ENCODE measurements at places on chromosomes 7 and 10.
A peak's percentile ranks its signal among the peaks of the same experiment; 100 is the strongest.

DNA sequence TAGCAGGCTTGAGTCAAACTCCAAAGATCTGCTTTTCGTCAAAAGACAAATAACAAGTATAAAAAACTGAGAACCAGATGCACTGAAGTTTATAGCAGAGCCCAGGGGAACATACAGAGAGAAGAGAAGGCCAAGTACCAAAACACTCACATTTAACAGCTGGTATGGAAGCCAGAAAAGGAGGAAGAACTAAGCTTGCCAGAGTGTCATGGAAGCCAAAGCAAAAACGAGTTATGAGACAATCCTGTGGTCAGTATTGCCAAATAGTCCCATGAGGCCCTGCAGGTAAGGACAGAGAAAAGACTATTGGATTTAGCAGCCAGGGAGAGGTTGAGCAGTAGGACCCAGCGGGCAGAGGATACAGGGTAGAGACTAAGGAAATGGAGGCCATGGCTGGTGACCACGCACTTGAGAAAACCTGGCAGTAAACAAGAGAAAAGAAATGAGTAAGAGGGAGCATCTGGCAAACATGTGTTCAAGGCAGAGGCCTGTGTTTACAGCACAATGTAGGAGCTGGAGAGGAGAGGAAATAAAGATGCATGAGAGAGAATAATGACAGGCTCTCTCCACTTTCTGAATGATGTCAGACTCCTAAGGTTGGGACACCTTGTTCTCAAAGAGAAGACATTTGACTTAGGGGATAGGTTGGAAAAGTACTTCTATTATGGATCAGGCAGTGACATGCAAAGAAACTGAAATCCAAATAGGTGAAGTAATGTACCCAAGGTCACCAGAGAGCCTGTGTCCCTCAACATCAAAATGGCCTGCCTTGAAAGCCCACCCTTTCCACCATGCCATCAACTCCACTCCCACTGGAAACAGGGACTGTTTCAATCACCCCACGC lies 9.1 kb downstream of the CREB3L2 start:
- H3K4me1 ChIP-seq = peaks cover 28% of the 10 kb centered on the region
- DNase-seq = no peak
- H3K27ac ChIP-seq = peak overlapping the region; percentile 55
- no peaks in the 10 kb centered on the region for H3K27me3 ChIP-seq
- H3K36me3 ChIP-seq = no peaks in the 10 kb centered on the region

GRCh38 chr10:110989016-110989415 lies 69.6 kb downstream of the SHOC2 start:
- no peak for DNase-seq
- no peaks in the 10 kb centered on the region for H3K36me3 ChIP-seq
- no peak overlapping the region for H3K4me3 ChIP-seq
- no peaks in the 10 kb centered on the region for H3K27me3 ChIP-seq
- H3K4me1 ChIP-seq = peaks cover 26% of the 10 kb centered on the region

DNA sequence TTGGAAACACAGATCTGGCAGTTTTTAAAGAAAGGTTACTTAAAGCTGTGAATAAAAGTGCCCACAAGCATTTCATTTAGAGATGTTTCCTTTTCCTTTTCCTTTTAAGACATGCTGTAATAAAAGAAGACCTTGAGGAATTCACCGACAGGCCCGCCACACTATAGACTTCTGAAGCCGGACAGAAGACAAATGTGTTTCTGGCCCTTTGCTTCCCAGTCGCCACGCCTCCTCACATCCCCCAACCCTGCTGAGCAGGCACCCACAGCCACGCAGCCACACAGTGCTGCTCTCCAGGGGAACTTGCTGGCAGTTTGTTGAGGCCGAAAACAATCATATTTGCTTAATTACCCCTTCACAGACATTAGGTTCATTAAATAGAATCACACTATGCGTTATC lies 83.4 kb downstream of the SLC25A13 start:
- no peaks in the 10 kb centered on the region for H3K36me3 ChIP-seq
- no peak for DNase-seq
- H3K4me3 ChIP-seq = no peak overlapping the region
- no peaks in the 10 kb centered on the region for H3K27me3 ChIP-seq
- peak overlapping the region; percentile 1 for H3K27ac ChIP-seq
- H3K4me1 ChIP-seq = no peaks in the 10 kb centered on the region

GRCh38 chr10:22319547-22319979 lies 1.3 kb upstream of the BMI1 start:
- H3K4me1 ChIP-seq = peaks cover 50% of the 10 kb centered on the region
- H3K4me3 ChIP-seq = peak overlapping the region; percentile 35
- no peaks in the 10 kb centered on the region for H3K36me3 ChIP-seq
- no peak for DNase-seq
- H3K27ac ChIP-seq = peak overlapping the region; percentile 44

GRCh38 chr10:70993051-70993450 lies 104.7 kb upstream of the PCBD1 start:
- H3K4me3 ChIP-seq = no peak overlapping the region
- no peaks in the 10 kb centered on the region for H3K27me3 ChIP-seq
- DNase-seq = no peak
- H3K27ac ChIP-seq = no peak overlapping the region
- H3K36me3 ChIP-seq = no peaks in the 10 kb centered on the region

- H3K36me3 ChIP-seq = no peaks in the 10 kb centered on the region
- H3K4me3 ChIP-seq = no peak overlapping the region
- DNase-seq = no peak
- no peaks in the 10 kb centered on the region for H3K27me3 ChIP-seq
- H3K27ac ChIP-seq = no peak overlapping the region
These were observed 21.8 kb downstream of the SEMA3C start for GRCh38 chr7:80896906-80897598.

- no peaks in the 10 kb centered on the region for H3K36me3 ChIP-seq
- H3K4me1 ChIP-seq = no peaks in the 10 kb centered on the region
- DNase-seq = no peak
- H3K27ac ChIP-seq = no peak overlapping the region
These were observed 239.2 kb downstream of the COBL start for GRCh38 chr7:51077316-51077986.

DNA sequence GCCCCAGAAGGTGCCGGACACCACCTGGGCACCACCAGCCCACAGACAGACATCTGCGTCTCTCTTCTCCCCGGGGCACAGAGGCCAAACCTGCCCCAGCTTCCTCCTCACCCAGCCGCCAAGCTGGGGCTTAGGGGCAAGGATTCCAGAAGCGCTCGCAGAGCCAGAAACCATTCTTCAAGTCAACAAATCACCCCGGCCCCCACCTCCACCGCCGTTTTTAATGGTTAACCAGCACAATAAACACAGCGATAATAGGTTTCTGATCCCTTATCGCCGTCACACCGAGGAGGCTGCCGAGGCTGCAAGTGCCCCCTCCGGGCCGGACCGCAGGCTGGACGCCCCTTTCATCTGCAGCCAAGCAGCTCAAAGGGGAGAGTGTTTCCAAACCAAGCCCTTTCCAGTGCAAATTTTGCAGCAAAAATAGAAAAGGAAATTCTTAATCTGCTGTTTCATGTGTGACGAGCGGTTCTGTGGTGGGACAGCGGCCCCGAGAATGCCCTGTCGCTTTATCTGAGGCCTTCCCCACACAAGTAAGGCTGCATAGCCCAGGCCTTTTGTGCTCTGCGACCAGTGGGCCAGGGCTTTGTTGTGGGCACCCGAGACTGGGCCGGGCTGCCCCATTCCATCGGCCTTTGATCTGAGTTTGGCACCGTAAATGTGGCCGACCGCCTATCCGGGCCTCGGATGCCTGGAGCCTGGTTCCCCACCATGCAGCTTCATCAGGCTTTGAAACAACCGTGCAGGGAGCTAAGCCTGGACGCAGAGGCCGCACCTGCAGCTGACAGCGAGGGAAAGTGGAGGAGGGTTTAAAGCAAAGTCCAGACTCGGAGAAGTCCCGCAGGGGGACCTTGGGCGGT lies 83.2 kb downstream of the FOXL3 start:
- H3K27ac ChIP-seq = no peak overlapping the region
- no peaks in the 10 kb centered on the region for H3K4me1 ChIP-seq
- no peaks in the 10 kb centered on the region for H3K36me3 ChIP-seq

DNA sequence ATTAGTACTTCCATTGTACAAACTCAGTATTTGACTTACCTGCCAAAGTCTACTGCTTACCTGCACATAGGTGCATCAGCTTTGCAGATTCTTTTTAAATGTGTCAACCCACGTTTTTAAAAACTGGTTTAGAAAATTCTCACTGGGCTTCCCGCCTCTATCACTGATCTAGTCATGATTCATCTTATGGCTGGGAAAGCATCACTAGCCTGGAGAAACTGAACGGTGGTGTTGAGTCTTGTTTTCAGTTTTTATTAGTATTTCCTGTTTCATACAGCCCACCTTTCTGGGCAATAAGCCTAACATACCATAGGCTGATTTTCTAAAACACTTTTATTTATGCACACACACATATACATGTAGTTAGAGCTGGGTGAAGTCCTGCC lies 19.7 kb downstream of the DOCK1 start:
- H3K4me3 ChIP-seq = no peak overlapping the region
- no peaks in the 10 kb centered on the region for H3K36me3 ChIP-seq
- no peaks in the 10 kb centered on the region for H3K27me3 ChIP-seq
- DNase-seq = no peak
- no peaks in the 10 kb centered on the region for H3K4me1 ChIP-seq
- no peak overlapping the region for H3K27ac ChIP-seq

GRCh38 chr10:123997486-123998196 lies 95.8 kb downstream of the CHST15 start:
- no peak overlapping the region for H3K4me3 ChIP-seq
- H3K27me3 ChIP-seq = peaks cover 15% of the 10 kb centered on the region
- no peaks in the 10 kb centered on the region for H3K36me3 ChIP-seq
- H3K4me1 ChIP-seq = peaks cover 11% of the 10 kb centered on the region
- H3K27ac ChIP-seq = no peak overlapping the region

GRCh38 chr7:47516386-47516785 lies 65.5 kb downstream of the TNS3 start:
- no peaks in the 10 kb centered on the region for H3K4me1 ChIP-seq
- no peak overlapping the region for H3K4me3 ChIP-seq
- no peaks in the 10 kb centered on the region for H3K27me3 ChIP-seq
- no peak overlapping the region for H3K27ac ChIP-seq

- H3K27ac ChIP-seq = no peak overlapping the region
- no peaks in the 10 kb centered on the region for H3K27me3 ChIP-seq
- H3K4me1 ChIP-seq = no peaks in the 10 kb centered on the region
- DNase-seq = no peak
- no peaks in the 10 kb centered on the region for H3K36me3 ChIP-seq
- H3K4me3 ChIP-seq = no peak overlapping the region
These were observed 272.4 kb upstream of the LRGUK start for GRCh38 chr7:133854739-133855138.

- no peak overlapping the region for H3K27ac ChIP-seq
- no peaks in the 10 kb centered on the region for H3K4me1 ChIP-seq
- no peak for DNase-seq
- no peak overlapping the region for H3K4me3 ChIP-seq
- no peaks in the 10 kb centered on the region for H3K36me3 ChIP-seq
These were observed 296.4 kb upstream of the MAGI2 start for GRCh38 chr7:79749856-79750255.

- no peak overlapping the region for H3K27ac ChIP-seq
- H3K36me3 ChIP-seq = no peaks in the 10 kb centered on the region
- no peaks in the 10 kb centered on the region for H3K4me1 ChIP-seq
These were observed 33.4 kb upstream of the LRRC18 start for GRCh38 chr10:48973065-48973464.

DNA sequence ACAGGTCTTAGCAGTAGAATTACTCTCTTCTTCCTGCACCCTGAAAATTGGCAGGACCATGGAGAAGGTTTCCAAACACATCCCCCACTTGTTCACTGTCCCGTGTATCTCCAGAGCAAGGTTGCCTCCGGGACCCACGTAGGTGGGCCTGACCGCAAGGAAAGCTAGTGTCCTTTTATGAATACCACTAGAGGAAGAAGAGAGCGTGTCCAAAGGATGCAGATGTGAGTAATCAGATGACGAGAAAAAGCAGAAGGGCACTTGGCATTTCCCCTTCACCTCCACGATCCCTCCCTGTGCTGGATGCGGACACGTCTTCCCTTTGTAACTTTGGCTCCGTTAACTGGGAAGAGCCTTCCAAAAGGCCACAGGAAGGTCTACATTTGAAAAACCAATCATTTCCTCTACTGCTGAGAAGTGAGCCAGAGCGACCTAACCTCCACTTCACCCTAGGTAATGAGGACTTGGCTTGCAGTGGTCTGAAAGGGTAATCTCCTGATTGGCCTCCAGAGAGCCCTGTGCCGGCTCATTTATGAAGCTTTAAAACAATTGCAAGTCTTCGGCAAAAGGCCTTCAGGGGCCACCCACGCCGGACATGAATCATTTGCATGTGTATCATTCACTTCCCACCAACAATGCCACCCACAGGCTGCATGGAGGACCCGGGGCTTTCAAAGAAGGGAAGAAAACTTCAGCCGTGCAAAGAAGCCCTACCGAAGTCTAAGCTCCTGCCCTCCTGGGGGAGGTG lies 55.4 kb downstream of the LYZL1 start:
- H3K36me3 ChIP-seq = no peaks in the 10 kb centered on the region
- no peak for DNase-seq
- no peak overlapping the region for H3K4me3 ChIP-seq
- no peak overlapping the region for H3K27ac ChIP-seq
- H3K4me1 ChIP-seq = no peaks in the 10 kb centered on the region
- H3K27me3 ChIP-seq = no peaks in the 10 kb centered on the region

GRCh38 chr7:152520861-152521302 lies 85.1 kb upstream of the KMT2C start:
- no peaks in the 10 kb centered on the region for H3K4me1 ChIP-seq
- no peaks in the 10 kb centered on the region for H3K36me3 ChIP-seq
- no peaks in the 10 kb centered on the region for H3K27me3 ChIP-seq
- no peak for DNase-seq
- no peak overlapping the region for H3K4me3 ChIP-seq
- no peak overlapping the region for H3K27ac ChIP-seq

DNA sequence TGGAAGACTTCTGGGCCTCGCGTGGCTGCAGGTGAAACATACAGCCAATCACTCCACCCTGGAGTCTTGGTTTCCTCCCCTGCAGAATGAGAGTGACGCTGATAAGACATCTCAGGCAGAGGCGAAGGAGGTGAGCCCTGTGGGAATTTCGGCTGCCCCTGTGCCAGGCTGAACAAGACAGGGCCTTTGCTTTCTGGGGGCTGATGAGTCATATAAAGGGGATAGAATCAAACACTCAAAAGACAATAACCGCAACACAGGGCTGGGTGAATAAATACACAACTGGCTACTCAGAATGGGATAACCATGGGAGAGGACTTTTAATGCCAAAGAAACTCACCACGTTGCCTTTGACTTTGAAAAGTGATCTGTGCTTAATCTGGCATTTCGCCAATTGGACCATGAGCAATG lies 143.8 kb downstream of the KCNMA1 start:
- H3K4me1 ChIP-seq = no peaks in the 10 kb centered on the region
- no peak overlapping the region for H3K27ac ChIP-seq
- no peak overlapping the region for H3K4me3 ChIP-seq

DNA sequence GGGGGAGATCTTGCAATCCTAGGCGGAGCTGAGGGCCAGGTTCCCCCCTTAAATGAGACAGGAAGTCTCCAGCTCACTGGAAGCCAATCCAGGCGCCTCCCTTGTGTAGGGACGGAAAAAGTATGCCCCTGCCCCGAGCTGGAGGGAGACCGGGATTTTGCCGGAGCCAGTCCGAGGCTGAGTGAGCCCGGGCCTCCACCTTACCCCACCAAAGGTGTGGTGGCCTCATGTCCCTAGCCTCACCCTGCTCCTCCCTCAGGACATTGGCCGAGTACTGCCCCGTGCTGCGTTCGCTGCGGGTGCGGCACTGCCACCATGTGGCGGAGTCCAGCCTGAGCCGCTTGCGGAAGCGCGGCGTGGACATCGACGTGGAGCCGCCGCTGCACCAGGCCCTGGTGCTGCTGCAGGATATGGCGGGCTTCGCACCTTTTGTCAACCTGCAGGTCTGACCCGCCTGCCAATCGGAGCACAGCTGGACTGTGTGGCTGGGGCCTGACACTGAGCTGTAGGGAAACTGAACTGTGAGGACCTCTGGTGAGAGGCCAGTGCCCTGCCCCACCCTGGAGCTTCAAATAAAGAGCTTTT lies 2.0 kb downstream of the FBXL15 start:
- peaks cover 7% of the 10 kb centered on the region for H3K36me3 ChIP-seq
- H3K4me1 ChIP-seq = peaks cover 35% of the 10 kb centered on the region
- H3K27ac ChIP-seq = peak overlapping the region; percentile 74
- DNase-seq = no peak

Measured in CD8-positive, alpha-beta memory T cell (primary cell).